Stimulated activated CD8-positive, alpha-beta memory T cell treated with anti-CD3 and anti-CD28 coated beads, Interleukin-4, amount 100 ng/mL, for 48 hours (primary cell): ENCODE measurements at places on chromosomes 2 and 18.

DNA sequence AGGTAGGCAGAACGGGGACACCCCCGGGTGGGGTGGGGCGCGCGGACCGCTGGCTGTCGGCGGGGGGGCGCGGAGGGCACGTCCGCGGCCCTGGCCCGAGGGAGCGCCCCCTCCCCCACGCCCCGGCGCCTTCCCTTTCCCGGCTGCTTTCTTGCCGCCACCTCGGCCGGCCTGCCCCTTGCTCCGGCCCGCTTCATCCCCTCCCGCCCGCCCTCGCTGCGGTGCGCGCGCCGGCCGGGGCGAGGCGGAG is 443 bp downstream of the VAPA start:
- no peak for DNase-seq

DNA sequence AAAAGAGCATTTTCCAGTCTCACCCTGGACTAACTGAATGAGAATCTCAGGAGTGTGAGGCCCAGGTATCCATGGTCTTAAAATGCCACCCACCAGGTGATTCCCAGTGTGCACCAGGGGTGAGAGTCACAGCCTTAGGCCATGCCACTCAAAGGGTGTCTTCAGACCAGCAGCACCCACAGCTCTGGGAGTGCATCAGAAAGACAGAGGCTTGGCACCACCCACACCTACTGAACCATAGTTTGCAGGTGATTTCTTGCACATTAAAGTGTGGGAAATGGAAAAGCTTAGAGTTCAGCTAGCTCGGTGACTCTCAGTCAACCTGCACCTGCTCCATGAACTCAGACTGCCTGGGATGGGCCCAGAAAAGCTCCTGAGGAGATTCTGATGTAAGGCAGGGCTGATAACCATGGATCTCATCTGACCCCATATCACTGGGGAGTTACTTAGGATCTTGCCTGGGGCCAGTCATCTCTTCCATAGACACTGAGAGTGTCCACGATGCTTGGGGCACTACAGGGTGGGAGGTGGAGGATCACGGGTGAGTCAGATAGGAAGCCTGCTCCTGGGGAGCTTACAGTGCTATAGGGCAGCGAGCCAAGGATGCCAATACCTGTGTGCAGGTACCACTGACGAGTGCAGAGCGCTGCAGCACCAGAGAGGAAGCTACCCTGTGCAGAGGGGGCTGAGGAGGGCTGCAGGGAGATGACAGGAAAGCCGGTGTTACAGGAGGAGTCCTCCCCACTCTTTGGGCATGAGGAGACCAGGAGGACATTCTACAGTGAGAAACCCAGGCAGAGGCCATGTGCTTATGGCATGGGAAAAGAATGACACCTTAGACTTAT is 4.6 kb downstream of the IL37 start:
- DNase-seq, result peak; percentile 36

- DNase-seq, result no peak
Observed at GRCh38 chr18:63293935-63294334, 25.6 kb downstream of the BCL2 start.

- no peak for DNase-seq
Observed at GRCh38 chr2:121076498-121076820, 208.5 kb downstream of the TFCP2L1 start.

DNA sequence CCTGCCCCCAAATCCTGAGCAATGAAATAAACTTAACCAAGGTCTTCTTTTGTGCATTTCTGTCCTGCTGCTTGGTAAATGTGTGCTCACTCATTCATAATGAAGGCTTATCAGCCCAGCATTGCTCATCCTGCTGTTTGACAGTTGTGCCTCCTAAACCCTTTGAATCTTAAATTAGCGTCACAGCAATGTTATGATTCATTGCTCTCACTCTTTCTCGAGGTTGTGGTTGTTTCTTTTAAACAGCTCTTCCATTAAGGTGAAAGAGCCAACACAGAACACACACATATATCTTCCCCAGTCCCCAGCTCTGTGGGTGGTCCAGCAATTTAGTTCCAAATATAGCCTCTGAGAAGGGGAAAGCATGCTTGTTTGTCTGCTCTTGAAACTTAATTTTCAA is 84.0 kb downstream of the EVA1A start:
- no peak for DNase-seq

GRCh38 chr2:136404176-136404575 is 286.2 kb upstream of the CXCR4 start:
- DNase-seq, result no peak

GRCh38 chr2:222298311-222299150 is at the start of gene PAX3:
Gene PAX3, minus strand, starts transcription at chr2:222298998. Its CDS starts 383 bp downstream, at chr2:222298615.
- no peak for DNase-seq

DNA sequence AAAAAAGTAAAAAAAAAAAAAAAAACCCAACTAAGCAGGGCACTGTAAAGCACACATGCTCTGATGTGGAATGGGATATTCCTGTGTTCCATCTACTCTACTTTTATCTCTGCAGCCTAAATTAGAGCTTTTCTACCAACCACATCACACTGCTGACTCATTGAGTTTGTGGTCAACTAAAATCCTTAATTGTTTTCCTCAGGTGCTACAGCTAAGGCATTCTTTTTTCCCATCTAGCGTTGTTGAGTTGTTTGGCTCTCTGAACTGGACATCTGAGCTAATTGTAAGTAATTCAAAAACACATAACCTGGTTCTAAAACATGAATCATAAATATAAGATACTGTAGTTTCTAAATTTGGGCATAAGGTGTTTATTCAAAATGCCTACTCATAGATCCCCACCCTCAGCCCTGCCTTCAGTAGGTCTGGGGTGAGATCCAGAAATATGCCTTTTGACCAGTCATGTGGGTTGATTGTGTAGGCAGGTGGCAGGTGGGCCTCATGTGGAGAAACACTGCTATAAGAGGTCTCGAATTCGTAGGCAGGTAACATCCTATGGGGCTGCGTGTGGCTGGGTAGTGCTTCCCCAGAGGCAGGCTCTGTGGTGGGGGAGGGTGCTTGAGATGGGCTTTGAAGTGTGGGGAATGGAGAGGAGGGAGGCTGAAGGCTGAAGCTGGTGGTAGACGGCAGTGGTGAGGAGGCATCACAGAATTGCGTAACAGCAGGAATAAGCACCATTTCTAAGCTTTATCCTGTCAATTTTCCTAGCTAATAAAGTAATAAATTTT is 27.2 kb downstream of the ANKRD29 start:
- no peak for DNase-seq

GRCh38 chr18:8751692-8752091 is 46.3 kb downstream of the MTCL1 start:
- DNase-seq, result no peak

DNA sequence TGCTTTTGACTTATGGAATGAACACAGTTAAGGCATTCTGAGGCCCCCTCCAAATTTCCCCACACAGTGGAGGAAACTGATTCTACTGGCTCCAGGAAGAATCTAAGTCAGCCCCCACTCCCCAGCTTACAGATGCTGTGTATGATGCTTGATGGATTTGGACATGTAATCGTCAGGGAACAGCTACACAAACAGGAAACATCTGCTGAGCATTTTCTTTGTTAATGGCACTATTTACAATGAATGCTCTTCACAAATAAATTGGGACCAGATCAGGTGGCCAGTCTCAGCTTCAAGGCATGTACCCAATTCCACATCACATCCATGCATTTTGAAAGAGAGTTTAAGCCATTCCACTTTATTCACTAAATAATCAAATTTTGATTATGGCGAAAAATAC is 562.3 kb downstream of the SOX11 start:
- no peak for DNase-seq

- no peak for DNase-seq
Observed at GRCh38 chr2:62504657-62505056, 1.3 kb downstream of the TMEM17 start.

GRCh38 chr2:107731435-107731834 is 95.3 kb upstream of the RGPD4 start:
- no peak for DNase-seq

- peak; percentile 68 for DNase-seq
Observed at GRCh38 chr2:7773362-7774360, 856.4 kb downstream of the RNF144A start.

DNA sequence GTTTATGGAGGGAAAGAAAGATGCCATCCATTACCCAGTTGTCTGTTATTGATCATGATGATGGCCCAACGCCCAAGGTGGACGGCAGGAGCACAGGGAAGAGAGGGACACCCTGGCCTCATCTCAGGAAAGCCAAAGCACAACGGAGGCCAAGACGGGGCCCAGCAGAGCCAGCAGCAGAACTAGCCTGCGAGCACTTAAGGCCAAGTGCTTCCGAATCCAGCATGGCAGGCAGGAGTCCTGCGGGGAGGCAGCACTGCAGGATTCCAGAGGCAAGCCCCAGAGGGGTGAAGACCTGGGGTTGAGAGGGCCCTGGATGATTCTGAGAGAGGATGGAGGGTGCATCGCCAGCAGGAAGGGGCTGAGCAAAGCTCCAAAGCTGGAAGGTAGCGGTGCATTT is 28.3 kb upstream of the KLHL29 start:
- DNase-seq, result no peak

DNA sequence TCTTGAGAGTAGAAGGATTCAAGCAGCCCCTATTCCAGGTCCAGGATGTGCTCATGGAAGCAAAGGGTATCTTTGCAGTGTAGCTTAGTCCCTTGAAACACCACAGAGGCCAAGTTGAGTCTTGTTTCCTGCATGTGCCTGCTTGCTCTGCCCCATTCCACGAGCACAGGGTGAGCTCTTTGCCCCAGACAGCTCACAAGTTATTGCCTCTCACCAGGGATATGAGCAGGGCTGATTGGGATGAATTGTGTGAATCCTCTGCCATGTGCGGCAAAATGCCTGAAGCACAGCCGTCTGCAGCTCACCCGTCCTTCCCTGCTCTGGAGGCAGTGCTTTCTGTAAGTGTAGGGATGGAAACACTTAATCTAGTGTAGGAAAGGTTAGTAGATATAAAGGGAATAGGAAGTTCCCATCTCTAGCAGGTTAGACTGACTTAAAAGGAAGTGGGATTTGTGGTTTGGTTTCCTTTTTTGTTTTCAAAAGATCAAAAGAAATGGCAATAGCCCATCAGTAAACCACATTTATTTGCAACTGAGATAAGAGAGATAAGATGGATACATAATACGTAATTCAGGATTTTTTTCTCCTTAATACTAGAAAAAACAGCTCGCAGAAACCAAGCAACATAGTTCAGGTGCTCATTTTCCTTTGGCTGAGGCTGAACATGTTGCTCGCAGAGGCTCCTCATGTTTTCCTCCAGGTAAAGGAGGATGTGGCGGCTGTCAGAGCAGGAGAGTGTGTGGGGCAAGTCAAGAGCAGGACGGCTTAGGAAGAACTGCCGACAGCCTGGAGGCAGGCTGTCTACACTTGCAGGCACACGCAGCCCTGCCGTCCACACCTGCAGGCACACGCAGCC is 41.4 kb downstream of the TMEM182 start:
- DNase-seq, result no peak

DNA sequence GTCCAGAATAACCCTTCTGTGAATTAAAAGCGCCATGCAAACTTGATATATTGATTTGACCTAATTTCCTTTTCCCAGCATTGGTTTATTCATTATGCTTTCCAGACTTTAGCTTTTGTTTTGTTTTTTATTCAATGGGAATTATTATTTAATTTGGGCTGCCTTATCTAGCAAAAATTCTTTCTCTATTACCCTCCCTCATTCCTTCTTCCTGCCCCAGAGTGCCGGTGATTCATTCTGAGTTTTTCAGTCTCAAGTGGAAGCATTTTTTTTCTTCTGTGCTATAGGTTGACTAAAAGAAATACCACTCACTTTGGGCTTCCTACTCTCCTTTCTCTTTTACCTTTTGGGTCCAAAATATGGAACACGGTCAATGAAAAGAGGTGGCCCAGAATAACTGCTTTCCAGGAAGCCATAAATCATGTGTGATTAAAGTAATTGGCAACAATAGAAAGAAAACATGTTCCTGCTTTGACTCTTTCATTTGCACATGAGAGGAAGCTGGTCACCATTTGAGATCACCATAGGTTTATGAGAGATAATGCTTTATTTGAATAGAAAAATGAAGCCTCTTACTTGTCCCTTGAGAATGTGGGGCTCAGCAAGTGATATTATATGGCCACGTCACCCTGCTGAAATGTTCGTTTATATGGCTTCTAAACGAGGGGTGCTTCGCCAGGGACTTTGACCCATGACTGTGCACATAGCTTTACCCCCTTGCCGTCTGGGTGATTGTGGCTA is 422.8 kb upstream of the ZEB2 start:
- DNase-seq, result no peak

GRCh38 chr2:222521099-222521498 is 96.8 kb downstream of the SGPP2 start:
- DNase-seq, result no peak

GRCh38 chr18:42976869-42977590 is 138.5 kb downstream of the RIT2 start:
- no peak for DNase-seq

DNA sequence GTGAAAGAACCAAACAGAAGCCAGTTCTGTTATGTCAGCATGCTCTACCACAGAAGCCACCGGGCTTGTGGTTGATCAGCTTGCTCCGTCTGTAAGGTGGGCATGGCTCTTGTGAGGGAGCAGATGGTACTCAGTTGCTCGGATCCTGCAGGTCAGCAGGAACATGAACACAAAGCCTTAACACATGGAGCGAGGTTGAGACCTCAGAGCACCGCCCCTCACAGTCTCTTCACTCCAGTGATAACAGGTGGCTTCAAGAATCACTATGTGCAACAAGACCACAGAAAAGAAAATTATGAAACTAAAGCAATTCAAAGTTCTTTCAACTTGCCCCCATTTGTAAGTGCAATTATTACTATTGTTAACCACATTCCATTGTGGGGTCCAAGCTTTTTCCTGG is 72.1 kb downstream of the OSBPL6 start:
- no peak for DNase-seq

- DNase-seq, result no peak
Observed at GRCh38 chr2:2512931-2513330, 181.9 kb upstream of the MYT1L start.

DNA sequence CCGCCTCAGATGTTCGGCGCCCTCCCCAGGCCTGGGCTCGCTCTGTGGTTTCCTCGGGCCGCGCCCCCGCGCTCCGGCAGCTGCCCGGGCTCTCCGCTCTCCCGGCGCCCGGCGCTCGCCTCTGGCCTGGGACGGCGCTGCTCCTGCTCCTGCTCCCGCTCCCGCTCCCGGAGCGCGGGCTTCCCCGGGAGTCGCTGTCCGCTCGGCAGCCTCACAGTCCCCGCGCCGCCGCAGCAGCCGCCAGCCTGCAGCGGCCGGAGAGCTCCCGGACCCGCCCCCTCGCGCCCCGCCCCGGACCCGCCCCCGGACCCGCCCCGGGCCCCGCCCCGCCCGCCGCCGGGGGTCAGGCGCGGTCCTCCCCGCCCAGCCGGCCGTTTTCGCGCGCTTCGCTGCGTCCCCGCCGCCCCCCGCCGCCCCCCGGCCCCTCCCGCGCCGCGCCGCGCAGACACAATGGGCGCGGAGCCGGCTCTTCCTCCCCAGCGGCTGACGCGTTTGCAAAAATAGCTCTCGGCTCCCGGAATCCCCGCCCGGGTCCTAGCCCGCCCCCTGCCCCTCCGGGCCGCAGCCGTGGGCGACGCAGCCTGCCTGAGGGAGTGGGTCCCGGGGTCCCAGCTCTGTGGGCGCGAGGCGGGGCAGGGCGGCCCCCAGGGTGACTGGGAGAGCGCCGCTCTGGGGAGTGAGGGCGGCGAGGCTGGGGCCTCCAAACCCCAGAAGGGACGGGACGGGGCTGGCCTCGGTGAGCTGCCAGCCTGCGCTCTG is at the start of gene ARL4C:
Gene ARL4C, minus strand, starts transcription at position 247 of the 759 bp plus-strand sequence. CDS start 495 bp downstream, outside the sequence.
- DNase-seq, result peak; percentile 54
